ENCODE measurements at places on chromosomes 12 and 14.

- DNase-seq = no peak
Observed at GRCh38 chr12:2583642-2584401, 210.9 kb upstream of the FKBP4 start.

DNA sequence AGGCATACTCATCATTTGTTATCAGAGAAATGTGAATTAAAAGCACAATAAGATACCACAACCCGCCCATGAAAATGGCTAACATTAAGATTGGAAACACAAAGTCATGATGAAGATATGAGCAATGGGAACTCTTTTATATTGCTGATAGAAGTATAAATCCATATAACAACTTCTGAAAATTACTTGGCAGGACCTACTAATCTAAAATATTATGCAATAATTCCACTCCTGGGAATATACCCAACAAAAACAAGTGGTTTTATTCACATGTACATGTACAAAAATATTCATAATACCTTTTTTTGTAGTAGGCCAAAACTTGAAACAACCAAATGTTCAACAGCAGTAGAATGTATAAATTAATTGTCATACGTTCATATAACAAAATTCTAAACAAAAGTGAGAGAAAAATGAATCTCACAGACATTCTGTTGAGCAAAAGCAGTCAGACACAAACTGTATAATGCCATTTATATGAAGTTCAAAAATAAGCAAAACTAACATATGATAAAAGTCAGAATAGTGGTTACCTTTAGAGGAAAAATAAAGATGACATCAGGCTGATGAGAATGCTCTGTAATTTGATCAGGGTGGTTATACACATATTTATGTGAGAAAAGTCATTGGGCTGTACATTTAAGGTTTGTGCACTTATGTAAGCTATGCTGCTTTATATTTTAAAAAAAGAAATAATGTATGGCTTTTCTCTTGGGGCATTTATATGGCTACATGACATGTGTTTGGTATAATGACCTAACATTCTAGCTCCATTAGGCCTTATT, 309.2 kb upstream of the KITLG start:
- no peak for DNase-seq

DNA sequence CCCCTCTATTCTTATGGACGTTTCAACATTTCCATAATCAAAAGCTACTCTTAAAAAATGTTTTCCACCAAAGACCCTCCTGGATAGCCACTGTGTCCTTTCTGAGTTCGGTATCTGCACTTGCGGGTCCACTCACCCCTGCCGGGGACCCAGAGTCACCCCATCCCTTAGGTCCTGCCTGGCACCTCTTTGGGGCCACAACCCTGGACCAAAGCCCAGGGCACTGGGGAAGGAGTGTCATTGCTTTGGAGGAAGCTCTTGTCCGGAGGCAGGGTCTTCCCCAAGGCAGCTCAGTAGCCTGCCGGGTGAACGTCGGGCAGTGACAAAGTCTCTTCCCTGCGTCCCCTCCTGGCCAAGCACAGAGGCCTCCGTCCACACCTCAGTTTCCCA, 129.6 kb downstream of the RFLNA start:
- no peak for DNase-seq

DNA sequence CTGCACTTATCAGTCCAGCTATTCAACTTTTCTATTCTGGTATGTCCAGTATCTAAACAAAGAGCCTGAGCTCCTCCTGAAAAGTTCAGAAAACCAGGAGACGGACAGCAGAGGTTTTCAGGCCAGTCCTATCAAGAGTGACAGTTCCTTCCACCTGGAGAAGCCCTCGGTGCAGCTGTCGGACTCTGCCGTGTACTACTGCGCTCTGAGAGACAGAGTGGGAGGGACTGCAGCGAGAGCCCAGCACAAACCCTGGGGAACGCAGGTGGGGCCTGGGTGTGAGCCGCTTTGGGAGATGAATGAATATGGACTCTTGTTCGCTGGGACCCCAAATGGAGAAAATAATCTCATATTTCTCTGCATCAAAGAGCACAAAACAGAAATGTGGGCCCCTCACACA, 329.8 kb upstream of the OR4E1 start:
- no peak for DNase-seq

- DNase-seq = no peak
Observed at GRCh38 chr12:4825011-4825858, 84.5 kb upstream of the KCNA1 start.

GRCh38 chr12:32768518-32768917, 12.8 kb upstream of the YARS2 start:
- DNase-seq = peak; percentile 90

- DNase-seq = no peak
Observed at GRCh38 chr12:28388879-28389278, 198.6 kb downstream of the CCDC91 start.

DNA sequence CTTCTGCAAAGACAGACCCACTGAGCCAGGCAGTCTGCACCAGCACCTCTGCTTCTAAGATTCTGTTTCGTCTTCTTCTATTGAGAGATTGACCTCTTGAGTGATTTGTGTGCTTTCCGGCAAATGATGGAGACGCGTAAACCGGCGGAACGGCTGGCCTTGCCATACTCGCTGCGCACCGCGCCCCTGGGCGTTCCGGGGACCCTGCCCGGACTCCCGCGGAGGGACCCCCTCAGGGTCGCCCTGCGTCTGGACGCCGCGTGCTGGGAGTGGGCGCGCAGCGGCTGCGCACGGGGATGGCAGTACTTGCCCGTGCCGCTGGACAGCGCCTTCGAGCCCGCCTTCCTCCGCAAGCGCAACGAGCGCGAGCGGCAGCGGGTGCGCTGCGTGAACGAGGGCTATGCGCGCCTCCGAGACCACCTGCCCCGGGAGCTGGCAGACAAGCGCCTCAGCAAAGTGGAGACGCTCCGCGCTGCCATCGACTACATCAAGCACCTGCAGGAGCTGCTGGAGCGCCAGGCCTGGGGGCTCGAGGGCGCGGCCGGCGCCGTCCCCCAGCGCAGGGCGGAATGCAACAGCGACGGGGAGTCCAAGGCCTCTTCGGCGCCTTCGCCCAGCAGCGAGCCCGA, 703 bp downstream of the ASCL4 start:
- DNase-seq = no peak

GRCh38 chr12:26460361-26460760, 265.0 kb downstream of the SSPN start:
- no peak for DNase-seq

DNA sequence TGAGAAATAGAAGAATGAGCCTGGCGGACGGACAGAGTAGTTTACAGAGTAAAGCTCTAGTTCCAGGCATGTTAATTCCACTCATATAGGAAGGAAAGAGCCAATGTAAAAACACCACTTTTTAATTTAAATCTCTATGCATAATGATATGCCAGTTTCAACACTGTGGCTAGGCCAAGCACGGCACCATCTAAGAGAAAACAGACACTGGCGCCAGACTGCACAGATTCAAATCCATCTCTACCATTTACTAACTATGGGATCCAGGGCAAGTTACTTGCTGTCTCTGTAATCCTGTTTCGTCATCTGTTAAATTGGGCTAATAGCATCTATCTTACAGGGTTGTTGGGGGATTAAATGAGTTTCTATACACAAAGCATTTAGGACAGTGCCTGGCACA, 27.5 kb downstream of the RMST start:
- DNase-seq = no peak

GRCh38 chr14:22530127-22530526, 58.9 kb downstream of the DAD1 start:
- DNase-seq = no peak

GRCh38 chr12:91123236-91123916, 12.1 kb upstream of the LUM start:
- DNase-seq = no peak

GRCh38 chr12:131375261-131375971, 335.5 kb upstream of the SFSWAP start:
- DNase-seq = no peak

GRCh38 chr12:77916276-77916675, 85.6 kb downstream of the NAV3 start:
- no peak for DNase-seq

- no peak for DNase-seq
Observed at GRCh38 chr12:11695321-11695720, 45.8 kb downstream of the ETV6 start.

GRCh38 chr14:62373944-62374343, 611.7 kb downstream of the SNAPC1 start:
- DNase-seq = no peak

GRCh38 chr14:54040846-54041245, 84.2 kb upstream of the BMP4 start:
- no peak for DNase-seq

DNA sequence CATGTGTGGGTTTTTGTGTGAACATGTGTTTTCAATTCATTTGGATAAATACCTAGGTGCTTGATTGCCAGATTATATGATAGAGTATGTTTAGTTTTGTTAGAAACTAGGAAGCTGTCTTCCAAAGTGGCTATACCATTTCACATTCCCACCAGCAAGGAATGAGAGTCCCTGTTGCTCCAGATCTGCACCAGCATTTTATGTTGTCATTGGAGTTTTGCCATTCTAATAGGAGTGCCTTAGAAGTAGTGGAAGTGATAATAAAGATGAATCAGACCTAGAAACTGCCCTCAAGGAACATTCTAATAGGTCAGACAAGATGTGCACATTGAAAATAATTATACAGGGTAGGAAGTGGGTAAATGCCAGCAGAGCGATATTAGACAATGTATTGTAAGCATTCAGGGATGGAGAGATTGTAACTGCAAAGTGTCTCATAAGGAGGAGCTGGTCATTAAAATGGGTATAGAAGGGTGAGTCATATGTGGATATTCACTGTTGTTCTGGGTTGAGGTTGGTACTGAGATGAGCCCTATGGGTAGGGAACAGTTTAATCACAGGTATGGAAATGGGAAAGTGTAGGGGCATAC, 71.4 kb downstream of the MNAT1 start:
- no peak for DNase-seq

GRCh38 chr14:71070169-71070568, 162.9 kb downstream of the PCNX1 start:
- DNase-seq = no peak

GRCh38 chr12:77429426-77429825, 364.1 kb upstream of the E2F7 start:
- DNase-seq = no peak

DNA sequence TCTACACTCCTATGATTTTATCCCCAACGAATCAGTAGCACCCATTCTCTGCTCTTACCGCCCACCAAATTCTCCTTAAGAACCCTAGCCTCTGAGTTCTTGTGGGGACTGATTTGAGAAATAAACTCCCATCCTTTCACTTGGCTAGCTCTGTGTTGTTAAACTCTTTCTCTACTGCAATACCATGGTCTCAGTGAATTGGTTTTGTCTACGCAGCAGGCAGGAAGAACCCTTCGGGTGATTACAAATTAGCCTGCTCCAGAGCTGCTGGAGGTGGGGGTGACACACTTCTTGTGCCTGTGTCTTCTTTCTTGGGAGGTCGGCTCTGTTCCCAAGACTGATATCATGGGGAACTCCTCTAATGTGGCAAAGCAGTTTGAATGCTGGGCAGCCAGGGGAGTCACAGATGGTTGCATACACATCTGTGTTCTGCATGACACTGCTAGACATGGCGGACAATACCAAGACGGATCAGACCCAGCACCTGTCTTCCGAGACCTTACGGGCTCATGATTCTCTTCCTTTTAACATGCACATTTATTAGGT, 1.6 kb upstream of the C1S start:
- DNase-seq = no peak

DNA sequence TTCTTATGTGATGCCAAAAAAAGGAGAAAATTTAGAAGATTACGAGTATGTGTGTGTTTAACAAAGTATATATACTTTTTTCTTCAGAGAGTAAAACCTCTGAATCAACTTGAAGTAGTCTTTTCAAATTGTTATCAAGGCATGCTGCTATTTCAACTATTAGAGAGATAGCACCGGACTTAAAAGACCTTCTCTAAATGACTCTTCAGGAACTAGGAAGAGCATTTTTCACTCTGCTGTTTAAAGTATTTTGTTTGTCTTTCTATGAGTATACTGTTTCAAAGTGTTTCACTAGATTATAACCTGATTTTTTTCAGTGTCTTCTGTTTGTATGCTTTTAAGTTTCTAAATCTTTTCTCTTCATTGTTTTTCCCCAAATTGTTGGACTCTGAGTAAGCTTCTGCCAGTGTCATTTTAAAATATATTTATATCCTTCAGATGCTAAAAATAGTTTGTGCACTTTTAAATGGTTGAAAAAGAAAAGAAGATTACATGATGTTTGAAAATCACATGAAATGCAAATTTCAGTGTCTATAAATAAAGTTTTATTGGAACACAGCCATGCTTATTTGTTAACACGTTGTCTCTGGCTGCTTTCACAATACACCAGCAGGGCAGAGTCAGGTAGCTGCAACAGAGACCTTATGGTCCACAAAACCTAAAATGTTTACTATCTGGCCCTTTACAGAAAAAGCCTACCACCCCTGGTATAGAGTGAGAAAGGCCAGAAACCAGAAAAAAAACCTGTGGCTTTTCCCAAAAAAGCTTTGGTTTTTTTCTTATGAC, 21.3 kb downstream of the CRADD start:
- DNase-seq = no peak

- no peak for DNase-seq
Observed at GRCh38 chr14:51954657-51955056, 34.7 kb upstream of the RTRAF start.

- DNase-seq = no peak
Observed at GRCh38 chr12:93808169-93808899, 131.2 kb downstream of the CRADD start.

- no peak for DNase-seq
Observed at GRCh38 chr12:50186681-50187080, 19.5 kb upstream of the CERS5 start.

- DNase-seq = peak; percentile 49
Observed at GRCh38 chr12:1544996-1545700, 49.2 kb downstream of the FBXL14 start.

- no peak for DNase-seq
Observed at GRCh38 chr14:31802838-31803237, 241.6 kb downstream of the NUBPL start.

Measured in SW480 (cell line).